Activated CD4-positive, alpha-beta memory T cell treated with anti-CD3 and anti-CD28 coated beads for 36 hours (primary cell): ENCODE measurements at places on chromosomes 12 and 14.

DNA sequence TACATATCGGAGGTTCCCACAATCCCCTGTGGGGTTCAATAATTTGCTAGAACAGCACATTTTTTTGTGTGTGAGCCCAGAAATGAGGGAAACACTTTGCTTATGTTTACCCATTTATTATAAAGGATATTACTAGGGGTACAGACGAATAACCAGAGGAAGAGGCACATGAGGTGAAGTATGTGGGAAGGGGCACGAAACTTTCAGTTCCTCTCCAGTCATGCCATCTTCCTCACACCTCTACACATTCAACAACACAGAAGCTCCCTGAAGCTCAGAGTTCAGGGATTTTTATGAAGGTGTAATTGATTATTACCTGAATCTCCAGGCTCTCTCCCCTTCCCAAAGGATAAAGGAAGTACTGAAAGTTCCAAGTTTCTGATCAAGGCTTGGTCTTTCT, 30.2 kb upstream of the DYRK2 start:
- DNase-seq: no peak

DNA sequence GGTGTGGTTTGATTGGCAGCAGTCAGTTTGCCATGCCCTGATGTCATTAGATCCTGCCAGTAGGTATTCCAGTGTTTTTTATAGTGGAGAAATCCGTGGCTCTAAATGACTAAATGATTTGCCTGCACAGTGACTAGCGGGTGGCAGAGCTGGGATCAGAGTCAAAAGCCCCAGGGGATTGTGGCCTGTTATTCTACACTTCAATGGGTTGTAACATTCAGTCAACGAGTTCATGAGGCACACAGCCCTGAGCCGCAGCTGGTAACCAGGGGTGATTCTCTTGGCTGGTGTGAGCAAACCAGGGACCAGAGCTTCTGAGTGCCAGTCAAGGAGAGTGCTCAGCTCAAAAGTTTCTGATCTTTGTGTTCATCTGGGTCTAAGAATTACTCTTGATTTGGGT, 1.8 kb downstream of the MYH6 start:
- DNase-seq: no peak

DNA sequence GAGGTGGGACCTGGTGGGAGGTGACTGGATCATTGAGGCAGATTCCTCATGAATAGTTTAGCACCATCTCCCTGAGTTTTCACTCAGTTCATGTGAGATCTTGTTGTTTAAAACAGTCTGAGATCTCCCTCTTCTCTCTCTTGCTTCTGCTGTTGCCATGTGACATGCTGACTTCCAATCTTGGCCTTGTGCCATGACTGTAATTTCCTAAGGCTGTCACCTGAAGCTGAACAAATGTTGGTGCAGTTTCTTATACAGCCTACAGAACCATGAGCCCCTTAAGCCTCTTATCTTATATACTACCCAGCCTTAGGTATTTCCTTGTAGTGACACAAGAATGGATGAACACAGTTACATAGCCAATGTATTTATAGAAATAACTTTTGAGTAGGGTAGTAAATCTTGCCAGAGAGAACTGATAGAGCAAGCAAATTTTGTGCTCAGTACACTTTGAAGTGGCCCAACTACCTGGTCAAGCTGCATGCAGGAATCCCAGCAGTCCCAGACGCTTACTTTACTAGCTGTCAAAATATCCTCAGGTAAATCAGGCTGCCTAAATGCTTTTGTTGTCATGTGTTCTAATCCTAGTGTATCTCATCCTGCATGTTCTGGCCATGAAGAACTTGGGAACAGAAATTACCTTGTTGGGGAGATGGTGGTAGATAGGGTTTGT, 445.6 kb upstream of the MIS18BP1 start:
- no peak for DNase-seq

DNA sequence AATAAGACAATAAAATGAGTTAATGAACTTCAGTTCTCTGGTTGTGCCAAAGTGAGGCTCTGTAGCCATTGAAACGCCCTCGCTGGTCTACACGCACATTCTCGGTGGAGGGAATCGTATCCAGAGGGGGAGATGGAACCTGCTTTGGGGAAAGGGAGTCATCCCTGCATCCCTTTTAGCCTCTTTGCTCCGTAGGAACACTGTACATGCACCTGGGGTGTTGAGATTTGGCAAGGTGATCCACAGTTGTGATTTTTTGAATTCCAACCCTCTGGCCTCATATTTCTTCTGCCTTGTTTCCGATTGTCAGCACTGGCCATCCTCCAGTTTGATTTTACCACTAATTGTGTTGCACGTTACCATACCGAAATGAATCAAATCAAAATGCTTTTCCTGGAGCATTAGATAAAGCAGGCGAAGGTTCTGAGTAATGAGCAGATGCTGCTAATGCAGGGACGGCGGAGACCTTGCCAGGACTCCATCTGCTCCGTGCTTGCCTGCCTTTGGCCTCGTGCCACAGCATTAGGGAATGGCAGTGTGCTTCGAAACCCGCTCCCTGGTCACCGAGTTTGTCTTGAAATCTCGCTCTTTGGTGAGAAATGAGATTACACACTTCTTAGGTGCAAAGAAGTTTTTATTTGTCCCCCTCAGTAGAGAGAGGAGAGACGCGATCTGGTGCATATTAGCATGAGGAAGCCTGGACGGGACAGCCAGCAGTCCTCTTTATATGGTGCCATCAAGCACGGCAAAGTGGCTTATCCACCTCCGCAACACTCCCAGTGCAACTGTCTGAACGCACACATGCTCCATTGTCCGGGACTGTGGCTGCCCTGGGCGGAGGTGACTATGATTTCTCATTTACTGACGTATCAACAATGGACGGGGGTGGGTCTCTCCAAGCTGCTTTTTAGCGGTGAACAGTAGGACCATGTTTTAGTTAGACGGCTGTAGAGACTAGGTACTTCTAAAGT, 59.1 kb downstream of the FBXW8 start:
- no peak for DNase-seq

DNA sequence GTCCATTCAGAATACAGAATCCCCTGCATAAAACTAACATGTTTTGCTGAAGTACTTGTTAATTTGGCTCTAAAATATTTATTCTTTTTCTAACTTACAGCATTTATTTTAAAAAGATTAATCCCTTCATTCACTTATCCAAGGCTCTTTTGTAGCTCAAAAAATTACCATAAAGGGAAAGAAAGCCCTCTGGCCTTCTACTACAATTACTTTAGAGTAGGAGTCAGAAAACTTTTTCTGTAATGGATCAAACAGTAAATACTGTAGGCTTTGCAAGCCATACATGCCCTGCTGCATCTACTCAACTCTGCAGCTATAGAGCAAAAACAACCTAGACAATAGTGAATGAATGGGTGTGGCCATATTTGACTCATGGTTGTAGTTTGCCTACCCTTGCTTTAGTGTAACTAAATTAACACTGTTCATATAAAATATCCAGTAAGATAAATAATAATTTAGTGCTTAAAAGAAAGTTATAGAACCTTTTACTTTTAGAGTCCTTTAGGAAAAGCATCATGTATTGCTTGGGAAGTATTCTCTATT, 74.2 kb upstream of the ZFP36L1 start:
- no peak for DNase-seq

- DNase-seq: no peak
Measured at GRCh38 chr14:20247646-20248246, 8.7 kb downstream of the OR11H4 start.

GRCh38 chr12:62698701-62699101, 232.1 kb downstream of the MON2 start:
- DNase-seq: no peak

- no peak for DNase-seq
Measured at GRCh38 chr14:94771158-94771905, 1.4 kb upstream of the GSC start.

DNA sequence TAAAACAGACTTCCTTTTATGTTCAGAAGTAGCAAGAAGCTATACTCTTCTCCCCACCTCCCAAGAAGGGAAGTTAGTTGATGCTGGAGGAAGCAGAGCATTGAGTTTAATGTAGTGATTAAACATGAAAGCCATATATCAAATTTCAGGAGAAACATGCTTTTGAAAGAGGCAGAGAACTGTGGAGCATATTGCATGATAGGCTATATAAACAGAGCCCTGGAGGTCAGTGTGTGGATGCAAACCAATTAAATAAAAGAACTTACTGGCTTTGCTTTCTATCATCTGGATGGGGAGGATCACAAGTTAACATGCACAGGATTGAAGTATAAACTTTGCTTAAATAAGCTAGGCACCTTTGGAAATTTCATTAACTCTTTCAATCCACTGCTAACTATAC, 94.1 kb downstream of the MSRB3 start:
- DNase-seq: no peak

GRCh38 chr12:42326541-42327226, 717 bp downstream of the PPHLN1 start:
- DNase-seq: peak; percentile 25

GRCh38 chr14:24113379-24113800, 1.2 kb upstream of the DCAF11 start:
- no peak for DNase-seq

- DNase-seq: peak; percentile 55
Measured at GRCh38 chr14:74973003-74973653, 17.7 kb upstream of the PGF start.

- DNase-seq: peak; percentile 51
Measured at GRCh38 chr12:47889040-47889439, 15.8 kb downstream of the VDR start.

DNA sequence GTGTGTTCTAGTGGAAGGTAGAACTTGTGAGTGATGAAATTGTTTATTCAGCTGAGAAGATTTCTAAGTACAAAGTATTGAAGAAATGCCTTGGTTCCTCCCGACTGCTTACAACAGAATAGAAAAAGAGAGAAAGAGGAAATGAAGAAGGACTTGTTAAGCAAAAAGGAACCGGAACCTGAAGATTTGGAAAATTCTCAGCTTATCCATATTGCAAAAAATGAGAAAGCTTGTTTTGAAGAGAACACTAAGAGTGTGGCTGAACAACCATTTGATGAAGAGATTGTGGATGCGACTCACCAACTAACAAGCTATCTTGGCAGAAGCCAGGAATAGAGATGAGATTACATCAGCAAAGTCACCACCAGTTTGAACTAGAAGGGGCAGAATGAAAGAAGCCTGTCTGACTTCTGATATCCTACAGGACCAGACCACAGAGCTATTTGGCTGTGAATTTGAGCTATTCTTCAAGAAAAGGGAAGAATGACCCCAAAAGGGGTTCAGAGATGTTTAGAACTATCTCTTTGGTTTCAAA, 15.1 kb downstream of the NDUFA9 start:
- DNase-seq: no peak

- no peak for DNase-seq
Measured at GRCh38 chr14:50303744-50304471, 8.1 kb downstream of the L2HGDH start.

- no peak for DNase-seq
Measured at GRCh38 chr14:96839251-96839650, 42.1 kb downstream of the VRK1 start.

DNA sequence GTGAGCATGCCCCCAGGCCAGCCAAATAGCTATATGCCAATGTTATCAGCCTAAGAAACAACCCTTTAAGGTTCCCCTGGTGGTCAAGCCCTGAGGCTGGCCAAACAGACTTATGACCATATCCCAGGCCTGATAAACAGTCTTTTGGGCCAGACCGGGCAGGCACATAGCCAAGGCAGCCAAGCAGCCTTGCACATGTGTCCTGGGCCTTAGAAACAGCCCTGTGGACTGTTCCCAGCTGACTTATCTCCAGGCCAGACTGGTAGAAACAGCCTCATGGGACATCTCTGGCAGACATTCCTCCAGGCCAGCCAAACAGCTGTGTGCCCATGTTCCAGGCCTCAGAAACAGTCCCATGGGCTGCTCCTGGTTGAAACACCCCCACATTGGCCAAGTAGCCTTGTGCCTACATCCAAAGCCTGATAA, 295.0 kb upstream of the MGAT4C start:
- no peak for DNase-seq

DNA sequence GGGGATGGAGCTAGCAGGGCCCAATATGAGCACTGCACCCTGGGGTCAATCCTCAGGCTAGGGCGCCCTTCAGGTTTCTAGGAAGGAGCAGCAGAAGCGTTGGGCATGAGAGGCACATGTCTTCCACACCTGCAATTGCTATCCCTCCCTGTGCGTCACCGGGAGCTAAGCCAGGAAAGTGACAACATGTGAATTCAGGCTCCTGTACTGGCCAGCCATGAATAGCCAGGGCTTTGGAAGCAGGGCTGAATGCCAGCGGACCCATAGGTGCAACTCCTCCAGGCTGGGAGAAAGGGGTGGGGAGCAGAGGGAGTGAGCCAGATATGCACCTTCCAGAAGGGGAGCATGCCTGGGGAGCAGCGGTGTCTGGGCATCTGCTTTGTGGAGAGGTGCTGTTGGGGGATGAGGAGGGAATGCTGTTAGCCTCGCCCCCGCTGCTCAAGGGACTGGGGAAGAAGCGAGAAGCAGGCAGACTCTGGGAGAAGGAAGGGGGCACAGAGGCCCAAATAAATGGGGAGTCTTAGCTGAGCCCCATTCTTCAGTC, 6.1 kb downstream of the HOXC5 start:
- DNase-seq: no peak

DNA sequence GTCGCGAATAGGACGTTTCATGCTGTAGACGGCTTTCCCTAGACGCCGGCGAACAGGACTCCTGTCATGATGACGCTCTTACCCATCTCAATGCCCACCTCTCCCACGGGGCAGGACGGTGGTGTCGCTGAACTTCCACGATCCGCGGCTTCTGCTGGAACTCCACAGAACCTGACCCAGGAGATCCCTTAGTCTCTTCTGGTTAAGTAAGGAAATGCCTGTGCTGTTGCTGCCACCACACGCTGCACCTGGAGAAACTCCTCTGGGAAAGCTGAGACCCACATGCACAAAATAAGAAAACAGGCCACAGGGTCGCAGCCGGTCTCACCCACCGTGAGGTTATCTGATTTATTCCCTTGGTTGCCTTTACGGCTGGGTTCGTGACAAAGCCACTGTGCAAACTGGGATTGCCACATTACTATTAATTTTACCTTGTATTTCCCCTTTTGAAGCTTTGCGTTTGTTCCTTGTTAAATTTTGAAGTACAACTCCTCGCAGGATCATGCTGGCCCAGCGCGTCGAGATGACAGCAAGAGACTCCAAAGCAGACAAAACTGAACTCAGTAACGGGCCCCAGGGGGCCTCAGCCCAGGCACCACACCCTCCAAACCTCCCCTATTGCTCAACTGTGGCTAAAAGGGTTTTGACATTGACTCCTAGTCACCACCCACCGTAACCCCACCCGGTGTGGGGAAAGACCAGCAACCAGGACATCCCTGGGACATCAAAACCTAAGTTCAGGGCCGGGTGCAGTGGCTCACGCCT, 9.2 kb upstream of the MMP17 start:
- no peak for DNase-seq

GRCh38 chr12:81252228-81252627, 174.3 kb downstream of the ACSS3 start:
- DNase-seq: no peak

- no peak for DNase-seq
Measured at GRCh38 chr12:22477894-22478287, 66.5 kb downstream of the C2CD5 start.

DNA sequence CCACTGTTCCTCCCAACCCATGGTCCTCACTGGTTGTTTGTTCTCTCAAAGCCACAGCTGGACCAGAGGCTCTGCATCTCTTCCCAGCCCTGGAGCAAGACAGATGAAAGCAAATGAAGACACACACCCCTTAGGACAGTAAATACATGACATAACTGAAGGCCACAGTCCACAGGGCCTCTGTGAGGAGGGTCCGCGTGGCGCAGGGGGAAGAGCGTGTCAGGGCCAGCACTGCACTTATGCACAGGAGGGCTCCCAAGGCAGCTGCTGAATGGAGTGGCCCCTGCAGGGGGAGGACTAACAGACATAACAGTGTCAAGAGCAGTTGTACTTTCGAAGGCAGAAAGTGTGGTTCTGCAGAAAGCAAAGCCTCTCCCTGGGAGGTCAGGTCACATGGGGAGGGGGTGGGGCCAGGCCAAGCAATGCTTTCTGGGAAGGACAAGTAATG, 79.9 kb downstream of the CHGA start:
- no peak for DNase-seq
